Left kidney (tissue), 8 donors: ENCODE measurements at places on chromosomes 6 and 20. TPM values are rescaled to one million over a fixed set of nuclear protein-coding genes. Genes with fewer than 3 reads are reported as not detected.

DNA sequence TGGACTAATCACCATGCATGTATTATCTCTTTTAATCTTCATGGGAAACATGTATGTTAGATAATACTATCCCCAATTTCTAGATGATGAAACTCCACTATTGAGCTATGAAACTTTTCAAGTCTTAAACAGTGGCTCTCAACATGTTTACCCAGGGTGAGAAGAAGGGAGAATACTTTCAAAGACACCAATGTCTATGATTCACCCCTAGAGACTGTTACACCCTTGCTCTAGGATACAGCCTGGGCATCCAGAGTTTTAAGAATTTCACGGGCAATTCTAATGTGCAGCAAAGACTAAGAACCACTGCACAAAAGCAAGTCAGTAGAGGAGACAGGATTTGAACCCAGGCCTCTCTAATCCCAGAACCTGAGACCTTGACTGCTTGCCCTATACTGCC lies 47.8 kb downstream of the GFOD1 start:
- DNase-seq, result no peak

- DNase-seq, result no peak
Measured at GRCh38 chr6:9095137-9095536, 659.8 kb upstream of the SLC35B3 start.

The FAM217A gene
- polyA plus RNA-seq, result 3.9 TPM

The PDYN gene
- 0.52 TPM for polyA plus RNA-seq

The FRS3 gene
- polyA plus RNA-seq, result 5.0 TPM

DNA sequence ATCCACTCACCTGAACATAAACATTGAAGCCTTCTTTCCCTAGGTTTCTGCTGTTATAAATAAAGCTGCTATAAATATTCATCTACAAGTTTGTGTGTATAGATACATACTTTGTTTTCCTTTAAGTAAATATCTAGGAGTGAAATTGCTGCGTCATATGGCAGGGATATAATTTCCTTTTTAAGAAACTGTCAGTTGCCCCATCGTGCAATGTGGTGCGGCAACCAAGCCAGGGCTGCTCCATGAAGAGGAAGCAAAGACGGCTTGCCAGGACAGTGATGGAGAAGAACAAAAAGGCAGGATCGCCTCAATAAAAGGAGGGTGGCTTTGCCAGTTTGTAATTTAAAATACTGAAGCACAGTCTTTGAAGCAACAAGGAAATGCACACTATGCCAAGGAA lies 36.6 kb downstream of the CITED2 start:
- no peak for DNase-seq

GRCh38 chr6:108168090-108168463 lies 2.3 kb downstream of the NR2E1 start:
- DNase-seq, result no peak
